ENCODE measurements at places on chromosomes 7 and 10.

GRCh38 chr7:117277576-117277975, 45.3 kb downstream of the WNT2 start:
- no peak for DNase-seq

DNA sequence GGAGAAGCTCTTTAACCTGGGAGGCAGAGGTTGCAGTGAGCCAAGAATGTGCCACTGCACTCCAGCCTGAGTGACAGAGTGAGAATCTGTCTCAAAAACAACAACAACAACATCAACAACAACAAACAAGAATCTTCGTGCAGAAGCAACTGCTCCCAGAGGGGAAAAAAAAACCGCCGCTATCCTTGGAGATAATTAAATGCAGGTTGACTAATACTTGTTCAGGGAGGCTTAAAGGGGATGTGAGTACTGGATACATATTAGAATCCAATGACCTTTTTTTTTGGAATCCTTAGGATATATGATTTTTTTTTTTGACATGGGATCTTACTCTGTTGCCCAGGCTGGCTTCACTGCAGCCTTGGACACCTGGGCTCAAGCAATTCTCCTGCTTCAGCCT, 89.6 kb upstream of the FAM171A1 start:
- DNase-seq = no peak

- DNase-seq = no peak
These were observed 15.5 kb upstream of the MICALL2 start for GRCh38 chr7:1474736-1475135.

- no peak for DNase-seq
These were observed 20.8 kb upstream of the PTF1A start for GRCh38 chr10:23171232-23171876.

GRCh38 chr7:105178928-105179541, 165.0 kb downstream of the KMT2E start:
- no peak for DNase-seq

DNA sequence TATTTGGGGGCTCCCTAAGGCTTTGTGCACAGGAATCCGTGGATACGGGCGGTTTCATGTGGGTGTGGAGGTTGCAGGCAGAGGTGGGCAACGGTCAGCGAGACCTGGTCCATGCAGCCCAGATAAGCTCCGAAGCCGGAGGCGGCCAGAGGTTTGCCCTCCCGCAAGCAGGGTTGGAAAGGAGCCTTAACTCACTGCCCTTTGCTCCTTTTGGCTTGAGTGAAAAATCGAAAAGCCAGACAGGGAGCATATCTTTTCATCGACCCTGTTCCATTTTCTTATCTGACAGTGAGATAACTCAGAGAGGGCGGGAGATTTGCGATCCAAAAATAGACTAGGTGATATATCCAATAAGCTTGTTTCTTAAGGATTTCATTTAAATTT, 1.5 kb downstream of the GRM3 start:
- no peak for DNase-seq

DNA sequence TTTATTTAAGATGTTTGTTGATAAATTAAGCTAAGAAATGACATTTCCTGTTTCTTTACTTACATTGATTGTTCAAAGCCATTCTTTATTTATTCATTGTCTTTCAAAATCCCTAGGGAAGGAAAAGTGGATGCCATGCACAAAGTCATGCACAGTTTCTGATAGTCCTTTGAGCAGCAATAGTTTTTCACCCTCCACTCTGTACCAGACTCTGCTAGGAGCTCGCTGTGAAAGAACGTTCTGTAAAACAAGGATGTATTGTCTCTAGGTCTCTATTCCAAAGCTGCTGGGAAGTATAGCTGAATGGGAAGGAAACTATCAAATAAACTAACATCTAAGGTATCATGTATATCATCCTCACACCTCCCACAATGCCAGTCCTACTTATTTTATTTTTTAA, 7.8 kb upstream of the NOC3L start:
- no peak for DNase-seq

GRCh38 chr7:77388055-77388641, 28.0 kb downstream of the GSAP start:
- DNase-seq = no peak

DNA sequence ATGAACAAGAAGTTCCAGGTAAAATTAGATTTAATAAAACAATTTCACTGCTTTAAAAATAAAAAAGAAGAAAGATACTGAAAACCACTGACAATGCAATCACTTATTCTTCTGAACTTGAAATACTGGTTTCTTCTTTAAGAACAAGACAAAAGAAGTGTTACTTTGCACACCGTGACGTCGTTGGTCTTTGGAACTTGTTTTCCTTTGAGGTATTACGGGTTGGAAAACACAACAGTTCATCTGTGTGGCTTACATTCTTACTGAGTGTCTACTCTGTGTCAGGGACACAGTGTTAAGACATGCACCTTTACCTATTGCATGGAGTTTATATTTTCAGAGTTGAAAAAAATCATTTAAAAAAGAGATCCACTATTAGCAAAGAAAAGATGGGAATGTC, 41.3 kb upstream of the UCN3 start:
- no peak for DNase-seq

DNA sequence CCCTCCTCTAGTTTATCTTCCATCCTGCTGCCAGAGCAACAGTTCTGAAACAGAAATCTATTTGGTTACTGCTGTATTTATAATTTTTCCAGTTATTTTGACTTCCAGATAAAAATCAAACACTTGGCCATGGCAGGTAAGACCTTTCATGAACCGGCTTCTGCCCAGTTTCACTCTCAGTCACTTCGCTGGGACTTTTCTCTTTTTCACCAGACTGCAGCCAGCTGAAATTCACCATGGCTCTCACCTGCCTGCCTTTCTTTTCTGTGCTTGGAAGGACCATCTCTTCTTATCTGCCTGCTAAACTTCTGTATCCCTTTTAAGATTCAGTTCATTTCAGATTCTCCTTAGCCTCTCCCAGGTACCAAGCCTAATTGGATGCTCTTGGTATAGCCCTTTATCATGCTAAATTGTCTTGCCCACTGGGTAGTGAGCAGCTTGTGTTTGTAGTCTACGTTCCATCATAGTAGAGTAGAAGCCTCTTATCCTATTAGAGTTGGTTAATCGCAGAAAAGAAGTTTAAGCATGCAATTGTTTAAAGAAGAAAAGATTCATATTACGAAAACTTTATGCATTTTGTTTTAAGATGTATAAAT, 71.7 kb downstream of the TAF3 start:
- DNase-seq = no peak

DNA sequence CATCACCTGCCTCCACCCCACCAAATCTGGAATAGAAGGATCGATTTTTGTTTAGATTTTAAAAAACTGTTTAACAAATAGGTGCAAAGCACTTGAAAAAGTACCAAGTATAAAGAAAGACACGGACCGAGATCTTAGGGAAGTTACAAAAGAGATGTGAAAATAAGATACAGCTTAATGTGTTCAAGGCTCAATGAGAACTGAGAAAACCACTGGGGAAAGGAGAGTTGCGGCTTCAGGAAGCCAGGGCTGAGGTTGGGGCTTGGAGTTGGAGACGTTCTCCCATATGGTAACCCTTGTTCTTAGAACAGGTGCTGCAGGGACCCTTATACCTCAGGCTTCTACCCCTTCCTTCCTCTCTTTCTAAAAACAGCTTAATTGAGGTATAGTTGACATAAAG, 140.2 kb downstream of the FANK1 start:
- DNase-seq = no peak

GRCh38 chr10:47256751-47257336, 43.2 kb upstream of the GDF10 start:
- DNase-seq = no peak

DNA sequence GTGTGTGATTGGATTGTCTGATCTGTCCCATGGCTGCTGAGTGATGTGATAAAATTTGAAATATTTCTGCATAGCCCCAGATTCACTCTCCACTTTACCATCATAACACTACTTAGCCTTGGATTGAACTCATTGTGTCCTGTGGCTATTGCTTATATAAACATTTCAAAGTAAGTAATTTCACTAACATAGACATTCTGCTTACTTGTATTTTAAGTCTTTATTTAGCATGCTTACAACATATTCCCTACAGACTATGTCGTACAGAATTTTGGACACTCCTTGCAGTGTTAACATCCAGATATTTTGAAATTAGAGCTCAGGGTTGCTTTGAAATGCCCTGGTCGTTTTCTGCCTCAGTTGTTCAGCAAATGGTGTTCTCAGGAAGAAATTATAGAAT, 117.6 kb downstream of the LRRC4 start:
- no peak for DNase-seq

GRCh38 chr7:17299483-17299991, 1.1 kb downstream of the AHR start:
- DNase-seq = no peak

- no peak for DNase-seq
These were observed 393.5 kb downstream of the GFRA1 start for GRCh38 chr10:115879372-115880089.

- DNase-seq = no peak
These were observed 61.5 kb downstream of the WAC start for GRCh38 chr10:28594406-28594805.

DNA sequence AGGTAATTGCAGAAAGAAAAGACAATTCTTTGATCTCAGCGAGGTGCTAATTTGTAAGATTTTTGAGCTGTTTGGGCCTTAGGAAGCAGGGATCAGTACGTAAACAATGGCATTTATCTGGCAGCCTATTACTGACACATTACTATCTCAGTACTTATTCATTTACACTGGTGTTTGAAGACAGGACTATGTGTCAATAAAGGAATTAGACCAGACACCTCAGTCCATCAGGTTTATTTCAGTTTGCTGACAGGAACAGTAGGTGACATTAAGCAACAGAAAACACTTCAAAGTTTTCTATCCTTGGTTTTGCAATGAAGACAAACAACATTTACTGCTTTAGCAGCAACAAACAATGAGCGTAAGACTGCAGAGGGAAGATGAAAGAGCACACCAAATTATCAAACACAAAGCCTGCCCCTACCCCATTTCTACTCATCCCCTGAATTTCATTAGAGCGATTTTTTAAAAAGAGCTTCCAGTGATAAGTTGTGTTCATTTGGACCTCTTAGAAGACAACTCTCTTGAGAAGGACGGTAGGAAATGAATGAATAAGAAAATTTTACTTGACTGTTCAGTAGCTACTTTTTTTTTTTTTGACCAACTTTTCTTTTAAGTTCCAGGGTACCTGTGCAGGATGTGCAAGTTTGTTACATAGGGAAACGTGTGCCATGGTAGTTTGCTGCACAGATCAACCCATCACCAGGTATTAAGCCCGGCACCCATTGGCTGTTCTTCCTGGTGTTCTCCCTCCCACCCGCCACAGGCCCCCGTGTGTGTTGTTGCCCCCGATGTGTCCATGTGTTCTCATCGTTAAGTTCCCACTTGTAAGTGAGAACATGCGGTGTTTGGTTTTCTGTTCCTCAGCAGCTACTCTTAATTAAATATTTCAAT, 138.8 kb downstream of the DKK1 start:
- DNase-seq = no peak

DNA sequence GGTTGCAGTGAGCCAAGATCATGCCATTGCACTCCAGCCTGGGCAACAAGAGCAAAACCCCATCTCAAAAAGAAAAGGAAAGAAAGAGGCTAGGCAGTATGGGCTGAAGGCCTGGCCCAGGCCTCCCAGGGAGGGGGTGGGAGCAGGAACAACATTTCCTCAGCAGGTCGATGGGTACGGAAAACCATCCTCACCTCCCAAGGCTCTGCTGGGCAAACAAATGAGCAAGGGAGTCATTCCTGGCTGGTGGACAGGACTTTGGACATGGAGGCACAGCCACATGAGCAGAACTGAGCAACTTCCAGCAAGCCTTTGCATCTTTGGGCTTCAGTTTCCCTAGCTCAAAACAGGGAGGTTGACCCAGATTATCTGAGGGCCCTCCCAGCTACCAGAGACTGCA, 13.0 kb downstream of the OGDHL start:
- no peak for DNase-seq

- DNase-seq = no peak
These were observed 4.0 kb upstream of the SVOPL start for GRCh38 chr7:138705167-138705566.

DNA sequence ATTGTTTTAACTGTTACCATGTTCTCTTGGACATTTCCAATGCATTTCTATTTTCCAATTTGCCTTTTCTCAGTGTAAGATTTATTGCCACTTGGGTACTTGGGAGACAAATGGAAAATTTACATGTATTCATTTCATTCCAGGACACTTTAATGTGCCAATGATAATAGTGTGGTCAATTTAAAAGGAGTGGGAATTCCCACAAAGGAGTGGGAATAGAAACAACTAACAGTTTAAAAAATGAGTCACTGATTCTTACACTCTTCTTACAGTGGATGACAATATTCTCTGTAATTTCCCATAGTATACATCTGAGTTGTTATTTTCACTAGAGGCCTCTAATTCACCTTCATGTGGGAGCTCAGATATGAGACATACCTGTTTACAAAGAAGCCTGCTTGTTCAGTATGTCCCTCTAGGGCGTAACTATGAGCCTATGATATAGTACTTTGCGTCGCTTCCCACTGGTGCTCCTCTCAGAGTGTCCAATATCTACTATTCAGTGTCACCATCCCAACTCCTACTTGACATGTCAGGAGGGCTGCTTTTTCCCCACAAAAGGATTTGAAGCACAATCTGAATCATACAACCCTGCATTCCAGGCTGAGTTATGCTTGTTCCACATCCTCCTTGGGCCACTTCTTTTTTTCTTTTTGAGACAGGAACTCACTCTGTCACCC, 301.3 kb downstream of the PHTF2 start:
- DNase-seq = no peak

GRCh38 chr7:143896667-143897066, 5.3 kb downstream of the TCAF1 start:
- DNase-seq = no peak

GRCh38 chr10:53379956-53380355, 607.4 kb upstream of the MBL2 start:
- DNase-seq = no peak

DNA sequence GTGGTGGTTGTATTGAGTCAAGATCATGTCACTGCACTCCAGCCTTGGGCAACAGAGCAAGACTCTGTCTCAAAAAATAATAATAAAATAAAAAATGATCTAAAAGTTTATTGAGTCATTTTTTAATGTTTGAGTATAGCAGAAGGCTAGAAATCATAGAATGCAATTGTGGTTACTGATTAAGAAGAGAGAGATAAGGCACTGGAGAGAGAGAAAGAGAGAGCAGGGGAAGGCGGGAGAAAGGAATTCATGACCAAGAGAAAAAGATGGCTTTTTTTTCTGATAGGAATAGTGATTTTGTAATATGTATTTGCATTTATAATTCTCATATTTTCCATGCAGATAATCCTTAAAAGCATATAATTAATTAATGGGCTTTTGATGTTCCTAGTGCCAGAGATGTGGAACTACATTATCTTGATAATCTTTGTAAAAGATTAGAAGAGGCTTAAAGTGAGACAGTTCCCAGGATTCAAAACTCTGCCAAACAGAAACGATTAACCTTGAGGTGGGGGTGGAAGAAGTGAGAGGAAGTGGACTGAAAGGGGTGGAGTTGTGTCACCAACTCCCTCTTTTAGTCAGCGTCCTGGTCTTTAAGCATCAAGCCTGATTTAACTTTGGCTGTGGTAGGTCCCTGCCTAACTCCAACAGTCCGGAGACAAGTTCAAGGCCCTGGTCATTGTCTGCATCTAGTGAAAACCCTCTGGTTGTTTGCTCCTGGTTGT, 76.2 kb downstream of the CHN2 start:
- DNase-seq = no peak

- no peak for DNase-seq
These were observed 112.2 kb upstream of the HGF start for GRCh38 chr7:81882086-81882485.
